ENCODE measurements at places on chromosomes 12 and 14.

DNA sequence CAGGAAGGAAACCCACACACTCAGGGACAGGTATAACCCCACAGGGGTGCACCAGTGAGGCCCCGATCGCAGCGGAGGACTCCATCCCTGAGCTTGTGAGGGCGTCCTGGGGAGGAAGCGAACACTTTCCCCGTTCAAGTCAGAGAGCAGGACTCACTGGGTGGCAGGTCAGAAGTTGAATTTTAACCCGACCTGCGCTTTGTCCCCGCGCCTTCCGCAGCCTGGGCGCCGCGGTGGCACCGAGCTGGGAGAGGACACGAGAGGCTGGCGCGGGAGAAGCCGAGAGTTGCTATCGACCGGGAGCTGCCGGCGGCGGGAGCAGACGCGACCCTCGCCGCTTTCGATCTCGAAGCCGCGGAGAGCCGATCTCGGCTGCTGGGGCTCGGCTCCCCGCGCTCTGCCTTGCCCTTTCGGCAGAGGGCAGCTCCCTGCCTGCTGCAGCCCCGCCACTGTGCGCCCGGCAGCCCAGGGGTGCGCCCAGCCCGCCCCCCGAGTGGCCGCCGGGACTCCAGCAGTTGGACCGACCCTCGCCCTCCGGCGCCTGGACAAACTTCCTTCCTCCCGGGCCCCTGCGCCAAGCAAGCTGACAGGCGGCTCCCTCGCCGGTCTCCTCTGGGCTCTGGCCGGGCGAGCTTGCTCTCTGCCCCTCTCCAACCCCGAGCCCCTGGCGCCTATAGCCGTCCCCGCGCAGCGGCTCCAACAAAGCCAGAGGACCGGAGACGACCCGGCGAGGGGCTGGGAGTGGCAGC lies 918 bp downstream of the LIN7A start:
- DNase-seq = no peak

- DNase-seq = no peak
Measured at GRCh38 chr12:87117526-87117925, 861.3 kb upstream of the MGAT4C start.

DNA sequence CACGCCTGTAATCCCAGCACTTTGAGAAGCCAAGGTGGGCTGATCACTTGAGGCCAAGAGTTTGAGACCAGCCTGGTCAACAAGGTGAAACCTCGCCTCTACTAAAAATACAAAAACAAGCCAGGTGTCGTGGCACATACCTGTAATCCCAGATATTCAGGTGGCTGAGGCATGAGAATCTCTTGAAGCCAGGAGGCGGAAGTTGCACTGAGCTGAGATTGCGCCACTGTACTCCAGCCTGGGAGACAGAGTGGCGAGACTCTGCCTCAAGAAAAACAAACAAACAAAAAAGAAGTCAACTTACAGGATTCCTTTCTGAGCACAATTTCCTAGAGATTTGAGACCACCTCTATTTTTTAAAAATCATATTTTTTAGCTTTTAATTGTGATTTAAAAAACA lies 45.3 kb downstream of the DGLUCY start:
- no peak for DNase-seq

DNA sequence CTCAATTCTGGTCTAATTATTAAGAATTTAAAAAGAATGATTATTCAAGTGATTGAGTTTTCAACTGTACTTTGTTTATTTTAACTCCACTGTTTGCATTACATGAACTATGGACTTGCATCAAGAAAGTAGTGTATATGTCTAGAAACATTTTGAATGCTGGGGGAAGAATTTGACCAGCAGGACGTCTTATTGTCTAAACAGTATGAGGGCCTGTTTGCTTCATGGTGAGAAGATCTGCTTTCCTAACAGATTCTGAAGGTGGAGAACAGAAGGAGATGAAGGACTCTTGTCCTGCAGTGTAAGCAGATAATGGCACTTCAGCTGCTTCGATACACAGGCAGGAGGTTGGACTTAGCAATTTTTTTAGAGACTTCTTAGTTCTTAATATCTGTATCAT lies 176.0 kb downstream of the DACT1 start:
- no peak for DNase-seq

DNA sequence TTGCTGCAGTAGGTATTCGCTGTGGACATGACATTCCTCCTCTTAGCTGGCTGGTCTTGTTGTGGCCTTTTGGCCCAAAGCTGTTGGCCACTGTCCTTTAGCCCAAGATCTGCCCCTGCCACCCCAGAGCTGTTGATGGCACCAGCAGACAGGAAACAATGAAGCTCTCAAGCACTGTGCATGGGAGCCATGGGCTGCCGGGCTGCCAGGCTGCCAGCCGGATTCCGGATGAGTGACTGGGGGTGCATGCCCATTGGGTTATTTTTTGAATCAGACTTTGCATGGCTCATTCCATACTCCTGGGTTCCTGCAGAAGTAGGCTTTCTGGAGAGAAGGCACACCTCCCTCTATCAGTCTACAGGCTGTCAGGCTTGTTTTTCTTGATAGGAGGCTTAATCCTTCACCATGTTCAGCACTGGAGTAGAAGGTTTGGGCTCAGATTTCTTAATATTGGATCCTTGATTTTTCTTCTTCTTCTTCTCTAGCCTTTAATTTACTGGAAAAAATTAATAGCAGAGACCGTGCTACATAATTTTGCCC lies 32.4 kb downstream of the MAX start:
- DNase-seq = no peak

DNA sequence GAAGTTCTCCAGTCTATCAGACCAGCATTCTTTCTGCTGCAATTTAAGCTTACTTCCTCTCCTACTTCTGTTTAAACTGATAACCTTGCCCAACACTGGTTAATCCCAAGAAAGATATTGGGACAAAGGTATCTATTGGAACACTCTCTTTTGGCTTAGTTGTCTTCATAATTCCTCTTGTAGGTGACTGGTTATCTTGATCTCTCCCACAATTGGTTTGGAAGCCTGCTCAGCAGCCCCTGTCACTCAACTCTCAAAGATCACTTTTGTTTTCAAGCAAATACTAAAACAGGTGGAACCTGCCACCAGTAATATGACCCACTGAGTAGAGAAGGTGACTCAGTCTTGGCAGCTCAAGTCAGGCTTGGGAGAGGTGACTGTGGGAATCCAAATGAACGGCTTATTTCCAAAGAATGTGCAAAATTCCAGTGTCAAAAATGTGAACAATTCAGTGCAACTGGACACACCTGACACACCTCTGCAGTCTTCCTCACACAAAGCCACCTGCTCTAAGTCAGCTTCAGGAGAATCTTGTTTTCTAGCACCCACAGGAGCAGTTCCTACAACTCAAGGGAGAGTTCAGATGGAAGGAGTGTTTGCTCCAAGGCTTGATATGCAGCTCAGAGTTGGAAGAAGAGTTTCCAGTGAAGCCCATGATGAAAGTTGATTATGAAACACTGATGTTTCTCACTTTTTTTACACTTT lies 83.2 kb upstream of the SLC38A2 start:
- no peak for DNase-seq
